ENCODE measurements at places on chromosomes 4 and X. TPM values are rescaled to one million over a fixed set of nuclear protein-coding genes. Genes with fewer than 3 reads are reported as not detected.

The SMIM10 gene
- 6.4 TPM for total RNA-seq

The HGFAC gene
- total RNA-seq: 0.40 TPM

The RADX gene
- 1.3 TPM for total RNA-seq

The TEX13C gene
- total RNA-seq: not detected

The PHOX2B gene
- not detected for total RNA-seq

The SLC9B1 gene
- 0.52 TPM for total RNA-seq

The MYL5 gene
- 8.1 TPM for total RNA-seq

The EXOC1L gene
- total RNA-seq: not detected

The G3BP2 gene
- total RNA-seq: 184 TPM

The AFF2 gene
- 4.4 TPM for total RNA-seq

The STIM2 gene
- 37.8 TPM for total RNA-seq

The MSANTD1 gene
- total RNA-seq: 0.06 TPM

The TCEANC gene
- total RNA-seq: 2.0 TPM

The KLHL4 gene
- total RNA-seq: 16.0 TPM

The FAM47A gene
- not detected for total RNA-seq

The HERC6 gene
- 3.9 TPM for total RNA-seq

The GRIA3 gene
- not detected for total RNA-seq

The GAGE12F gene
- total RNA-seq: not detected

The DCAF4L1 gene
- under 0.01 TPM for total RNA-seq

The FRYL gene
- 59.5 TPM for total RNA-seq

The MAGEB2 gene
- not detected for total RNA-seq

The SSR4 gene
- total RNA-seq: 201 TPM

The CDKL2 gene
- total RNA-seq: 0.06 TPM

The BRS3 gene
- not detected for total RNA-seq

The RHOXF2 gene
- total RNA-seq: not detected

The MAMLD1 gene
- 4.8 TPM for total RNA-seq

The PAGE2B gene
- total RNA-seq: not detected

The PITX2 gene
- 60.5 TPM for total RNA-seq

All from LHCN-M2 (cell line).